T-cell (primary cell): ENCODE measurements at places on chromosomes 1 and 21. TPM values are rescaled to one million over a fixed set of nuclear protein-coding genes. Genes with fewer than 3 reads are reported as not detected.

Gene NBPF4
- total RNA-seq: not detected

Gene ADCY10
- 0.82 TPM for total RNA-seq

Gene LRRC53
- not detected for total RNA-seq

Gene CACNA1E
- 0.10 TPM for total RNA-seq

Gene CCNL2
- total RNA-seq: 250 TPM

Gene MPL
- total RNA-seq: not detected

Gene CLIC4
- 0.75 TPM for total RNA-seq

Gene FCAMR
- total RNA-seq: not detected

Gene ADAMTSL4
- 0.66 TPM for total RNA-seq

Gene GBP6
- not detected for total RNA-seq
